ENCODE measurements at places on chromosomes 13 and 19. TPM values are rescaled to one million over a fixed set of nuclear protein-coding genes. Genes with fewer than 3 reads are reported as not detected.

The PSG7 gene
- not detected for total RNA-seq

The LILRB5 gene
- not detected for total RNA-seq

The MBD3L3 gene
- not detected for total RNA-seq

The CPAMD8 gene
- 14.1 TPM for total RNA-seq

The GSX1 gene
- total RNA-seq: not detected

The ADGRE2 gene
- total RNA-seq: 2.4 TPM

The CEACAM1 gene
- 3.0 TPM for total RNA-seq

DNA sequence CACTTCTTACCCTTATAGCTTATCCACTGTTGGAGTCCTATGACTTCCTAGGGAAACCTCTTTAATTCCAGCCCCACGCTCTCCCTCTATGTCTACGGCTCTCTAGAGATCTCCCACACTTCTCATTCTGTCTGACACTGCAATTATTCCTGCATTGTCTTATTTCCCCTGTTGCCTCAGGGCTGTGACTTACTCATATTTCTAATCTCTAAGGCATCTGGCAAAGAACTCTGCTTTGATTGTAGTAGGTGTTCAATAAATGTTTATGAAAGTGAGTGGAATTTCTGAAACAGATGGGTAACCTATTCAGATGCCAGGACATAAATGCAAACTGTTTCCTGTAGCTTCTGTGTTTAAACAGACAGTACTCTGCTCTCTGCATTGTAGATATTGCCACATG, 102.4 kb upstream of the SERTM1 start:
- no peaks in the 10 kb centered on the region for H3K36me3 ChIP-seq
- H3K27me3 ChIP-seq: no peaks in the 10 kb centered on the region
- no peaks in the 10 kb centered on the region for H3K4me1 ChIP-seq
- no peak overlapping the region for H3K4me3 ChIP-seq
- DNase-seq: no peak
- H3K27ac ChIP-seq: no peak overlapping the region

DNA sequence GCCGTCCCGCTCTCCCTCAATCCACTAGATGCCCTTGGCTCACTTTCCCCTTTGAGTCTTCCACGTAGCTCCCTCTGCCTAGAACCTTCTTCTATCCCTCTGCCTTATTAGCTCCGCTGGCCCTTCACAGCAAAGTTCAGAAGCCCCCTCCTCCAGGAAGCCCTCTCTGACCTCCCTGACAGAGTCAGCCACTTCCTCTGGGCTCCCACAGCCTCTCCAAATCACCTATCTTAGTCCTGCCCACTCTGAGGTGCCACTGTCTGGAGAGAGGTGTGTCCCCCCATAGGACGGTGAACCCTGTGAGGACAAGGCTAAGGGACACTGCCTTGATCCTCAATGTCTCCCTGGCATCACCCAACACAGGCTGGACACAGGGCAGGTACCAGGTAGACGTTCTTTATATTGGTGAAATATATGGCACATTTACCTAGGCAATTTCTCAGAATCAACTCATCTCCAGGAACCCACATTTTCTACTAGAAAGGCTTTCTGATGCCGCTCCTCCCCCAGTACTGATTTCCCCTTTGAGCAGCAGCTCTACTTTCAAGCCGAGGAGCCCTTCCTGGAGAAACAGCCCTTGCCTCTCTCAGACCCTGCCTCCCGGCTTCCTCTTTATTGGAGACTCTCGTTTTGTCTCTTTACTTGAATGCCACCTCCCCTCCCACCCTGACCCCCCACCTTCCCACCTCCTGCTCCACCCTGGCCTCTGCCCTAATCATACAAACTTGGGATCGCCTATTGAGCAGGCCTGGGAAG, 3.4 kb upstream of the TGFB1 start:
- H3K27me3 ChIP-seq: peaks cover 14% of the 10 kb centered on the region
- no peak for DNase-seq
- no peak overlapping the region for H3K4me3 ChIP-seq
- no peaks in the 10 kb centered on the region for H3K36me3 ChIP-seq
- H3K4me1 ChIP-seq: peaks cover 1% of the 10 kb centered on the region

DNA sequence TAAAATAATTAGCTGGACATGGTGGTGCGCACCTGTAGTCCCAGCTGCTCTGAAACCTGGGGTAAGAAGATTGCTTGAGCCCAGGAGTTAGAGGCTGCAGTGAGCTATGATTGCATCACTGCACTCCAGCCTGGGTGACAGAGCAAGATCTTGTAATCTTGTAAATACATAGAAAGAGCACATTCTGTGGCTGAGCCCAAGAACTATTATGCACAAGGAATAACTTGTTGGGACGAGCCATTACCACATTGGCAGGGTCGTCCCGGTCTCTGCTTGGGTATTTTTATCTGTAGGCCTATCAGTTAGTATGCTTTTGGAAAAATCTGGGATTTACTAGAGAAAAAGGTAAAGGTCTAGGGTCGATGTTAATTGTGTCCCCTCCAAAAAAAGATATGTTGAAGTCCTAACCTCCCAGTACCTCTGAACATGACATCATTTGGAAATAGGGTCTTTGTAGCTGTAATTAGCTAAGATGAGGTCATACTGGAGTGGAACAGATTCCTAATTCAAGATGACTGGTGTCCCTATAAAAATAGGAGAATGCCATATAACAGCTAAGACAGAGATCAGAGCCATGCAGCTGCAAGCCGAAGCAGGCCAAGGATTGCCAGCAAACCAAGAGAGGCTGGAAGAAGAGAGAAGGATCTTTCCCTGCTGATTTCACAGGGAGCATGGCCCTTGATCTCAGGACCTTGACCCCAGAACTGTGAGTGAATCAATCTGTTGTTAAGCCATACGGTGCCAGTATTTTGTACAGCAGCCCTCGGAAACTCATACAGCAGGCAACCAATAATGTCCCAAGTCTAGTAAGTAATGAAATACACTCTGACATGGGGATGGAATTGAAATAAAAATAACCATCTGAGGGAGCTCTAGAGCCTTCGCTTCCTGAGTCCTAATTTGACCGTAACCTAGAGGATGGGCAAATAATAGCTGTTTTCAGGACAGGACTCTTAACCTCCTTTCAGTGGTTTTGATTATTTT, 77.0 kb downstream of the TM9SF2 start:
- no peak overlapping the region for H3K27ac ChIP-seq
- H3K4me3 ChIP-seq: no peak overlapping the region
- H3K27me3 ChIP-seq: no peaks in the 10 kb centered on the region
- DNase-seq: peak; percentile 52
- H3K36me3 ChIP-seq: no peaks in the 10 kb centered on the region

DNA sequence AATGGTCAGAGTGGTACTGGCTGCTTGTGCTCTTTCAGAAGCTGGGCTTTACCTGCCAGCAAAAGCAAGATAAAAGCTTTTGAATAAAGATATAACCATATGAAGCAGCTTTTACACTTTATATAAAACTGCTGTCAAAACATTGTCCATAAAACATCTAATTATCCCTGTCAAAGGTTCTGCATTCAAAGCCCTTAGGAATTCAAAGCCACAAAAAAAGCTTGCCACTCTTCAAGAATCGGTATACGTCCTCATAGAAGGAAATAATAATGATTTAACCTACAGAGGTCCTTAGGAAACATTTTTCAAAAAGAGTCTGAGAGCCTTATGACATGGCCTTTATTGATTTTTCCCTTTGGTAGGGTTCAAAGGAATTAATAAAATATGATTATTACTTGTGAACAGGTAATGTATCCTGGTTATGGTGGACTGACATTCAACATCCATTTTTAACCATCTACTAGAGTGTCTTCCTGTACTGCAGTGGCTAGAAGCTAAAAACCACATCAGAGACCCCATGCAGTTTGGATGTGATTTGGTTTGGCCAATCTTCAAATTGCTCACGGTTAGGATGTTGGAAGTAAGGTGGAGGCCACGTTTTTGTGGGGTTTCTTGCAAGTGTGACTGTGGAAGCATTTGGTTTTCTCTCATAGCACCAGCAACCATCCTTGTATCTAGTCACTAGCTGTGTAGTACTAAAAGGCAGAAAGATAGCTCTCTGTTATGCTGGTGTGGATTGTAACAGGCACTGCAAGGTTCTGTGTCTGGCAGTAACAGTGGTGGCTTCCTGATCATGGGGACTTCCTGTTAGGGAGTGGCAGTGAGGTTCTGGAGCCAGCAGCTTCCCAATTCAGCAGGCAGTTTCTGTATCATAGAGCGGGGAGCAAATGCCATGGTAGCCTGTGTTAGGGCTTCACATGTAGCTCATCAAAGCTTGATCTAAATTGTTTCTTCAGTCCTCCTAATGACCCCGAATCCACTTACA, 441.5 kb downstream of the DIAPH3 start:
- peaks cover 10% of the 10 kb centered on the region for H3K4me1 ChIP-seq
- DNase-seq: no peak
- H3K27me3 ChIP-seq: no peaks in the 10 kb centered on the region
- no peak overlapping the region for H3K4me3 ChIP-seq

DNA sequence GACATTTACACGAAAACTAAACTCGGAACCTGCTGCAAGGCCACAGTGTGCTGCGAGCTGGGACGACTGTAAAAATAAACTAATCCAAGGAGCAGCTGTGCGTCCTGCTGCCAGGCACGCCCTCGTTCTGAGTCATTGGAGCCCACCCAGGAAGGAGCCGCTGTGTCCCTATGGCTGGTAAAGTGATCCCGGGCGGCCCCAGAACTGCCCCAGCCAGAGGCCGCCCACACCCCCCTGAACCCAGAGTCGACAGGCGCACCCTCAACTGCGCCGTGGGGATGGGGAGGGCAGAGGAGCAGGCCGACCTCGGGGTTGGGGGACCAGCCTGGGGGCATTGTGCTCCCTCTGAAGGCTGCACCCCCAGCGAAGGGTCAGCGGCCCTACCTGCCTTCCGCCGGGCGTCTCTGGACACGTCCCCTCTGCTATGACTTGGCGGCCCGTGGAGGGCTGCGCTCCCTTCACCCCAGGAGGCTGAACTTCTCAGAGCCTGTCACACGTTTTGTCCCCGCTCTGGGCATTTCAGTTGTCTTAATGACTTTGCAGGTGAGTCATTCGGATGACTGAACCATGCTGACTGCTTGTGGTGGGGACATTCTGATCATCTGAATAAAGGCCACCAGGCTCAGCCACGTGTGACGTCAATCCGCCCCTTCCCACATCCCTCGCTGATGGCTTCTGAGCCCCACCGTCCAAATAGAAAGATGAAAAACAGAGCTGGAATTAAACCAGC, 42.7 kb downstream of the ADPRHL1 start:
- no peak overlapping the region for H3K4me3 ChIP-seq
- no peaks in the 10 kb centered on the region for H3K27me3 ChIP-seq
- H3K4me1 ChIP-seq: no peaks in the 10 kb centered on the region
- DNase-seq: no peak

GRCh38 chr19:21474671-21475181, 30.7 kb upstream of the ZNF429 start:
- H3K4me1 ChIP-seq: no peaks in the 10 kb centered on the region
- peak overlapping the region; percentile 66 for H3K4me3 ChIP-seq
- peak overlapping the region; percentile 89 for H3K27ac ChIP-seq

GRCh38 chr19:18784786-18785120, 6.4 kb downstream of the COMP start:
- no peak overlapping the region for H3K4me3 ChIP-seq
- H3K36me3 ChIP-seq: no peaks in the 10 kb centered on the region
- DNase-seq: no peak
- H3K4me1 ChIP-seq: peaks cover 4% of the 10 kb centered on the region
- no peak overlapping the region for H3K27ac ChIP-seq
- peaks cover 96% of the 10 kb centered on the region for H3K27me3 ChIP-seq

- no peak for DNase-seq
- H3K27ac ChIP-seq: no peak overlapping the region
- H3K36me3 ChIP-seq: no peaks in the 10 kb centered on the region
Observed at GRCh38 chr13:71661921-71662320, 205.1 kb downstream of the DACH1 start.

- H3K27ac ChIP-seq: no peak overlapping the region
- peaks cover 59% of the 10 kb centered on the region for H3K27me3 ChIP-seq
- H3K4me1 ChIP-seq: peaks cover 3% of the 10 kb centered on the region
Observed at GRCh38 chr19:7787141-7787540, 24.1 kb downstream of the CLEC4M start.

DNA sequence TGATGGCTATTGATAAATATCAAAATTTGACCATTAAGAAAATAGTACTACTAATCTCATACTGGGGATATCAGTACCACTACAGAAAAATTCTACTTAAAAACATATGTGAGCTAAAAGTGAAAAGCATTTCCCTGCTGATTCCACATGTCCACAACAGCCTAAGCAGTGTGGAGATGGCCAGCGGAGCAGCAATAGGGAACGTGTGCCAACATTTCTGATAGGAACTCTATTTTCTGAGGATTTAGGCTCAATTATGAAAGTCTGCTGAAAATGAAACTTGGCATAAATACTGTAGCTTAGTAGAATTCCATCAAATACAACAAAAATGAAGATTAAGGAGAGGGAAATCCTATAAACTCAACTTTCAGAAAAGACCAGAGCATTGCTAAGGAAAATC, 311.6 kb downstream of the ENOX1 start:
- DNase-seq: no peak
- no peaks in the 10 kb centered on the region for H3K36me3 ChIP-seq
- no peaks in the 10 kb centered on the region for H3K27me3 ChIP-seq
- H3K27ac ChIP-seq: no peak overlapping the region
- H3K4me1 ChIP-seq: no peaks in the 10 kb centered on the region

DNA sequence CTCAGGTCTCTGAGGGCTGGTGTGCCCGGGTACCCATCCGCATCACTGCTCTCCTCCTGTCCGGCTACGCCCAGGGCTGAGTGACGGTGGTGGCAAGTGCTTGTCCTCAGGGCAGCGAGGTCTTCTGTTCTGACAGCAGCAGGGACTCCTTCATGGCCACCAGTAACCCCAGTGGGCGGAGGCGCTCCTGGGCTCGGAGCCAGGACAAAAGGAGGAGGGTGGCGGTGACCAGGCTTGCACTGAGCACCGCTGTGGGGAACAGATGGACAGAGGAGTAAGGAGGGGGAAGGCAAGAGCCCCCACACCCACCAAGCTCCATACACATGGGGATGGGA, 5.8 kb downstream of the CD320 start:
- H3K27me3 ChIP-seq: no peaks in the 10 kb centered on the region
- H3K36me3 ChIP-seq: no peaks in the 10 kb centered on the region

DNA sequence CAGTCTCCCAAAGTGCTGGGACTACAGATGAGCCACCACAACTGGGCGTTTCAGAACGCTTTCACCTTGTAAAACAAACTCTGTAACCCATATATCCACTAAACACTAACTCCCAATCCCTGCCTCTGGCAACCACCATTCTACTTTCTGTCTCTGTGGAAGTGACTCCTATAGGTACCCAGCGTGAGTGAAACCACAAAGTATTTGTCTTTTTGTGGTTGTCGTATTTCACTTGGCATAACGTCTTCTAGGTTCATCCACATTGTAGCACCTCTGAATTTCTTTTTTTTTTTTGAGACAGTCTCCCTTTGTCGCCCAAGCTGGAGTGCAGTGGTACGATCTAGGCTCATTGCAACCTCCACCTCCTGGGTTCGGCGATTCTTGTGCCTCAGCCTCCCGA, 44.8 kb downstream of the BRD4 start:
- no peaks in the 10 kb centered on the region for H3K36me3 ChIP-seq
- no peak overlapping the region for H3K4me3 ChIP-seq
- H3K27me3 ChIP-seq: no peaks in the 10 kb centered on the region
- DNase-seq: no peak

- H3K27ac ChIP-seq: no peak overlapping the region
- peaks cover 20% of the 10 kb centered on the region for H3K36me3 ChIP-seq
- H3K4me3 ChIP-seq: no peak overlapping the region
- peak; percentile 73 for DNase-seq
Observed at GRCh38 chr19:16386619-16387240, 62.1 kb downstream of the KLF2 start.

Measured in GM23338 (cell line).